ENCODE measurements at places on chromosomes 4 and X.

- no peak for DNase-seq
These were observed 112.2 kb upstream of the ENPP6 start for GRCh38 chr4:184329659-184330400.

DNA sequence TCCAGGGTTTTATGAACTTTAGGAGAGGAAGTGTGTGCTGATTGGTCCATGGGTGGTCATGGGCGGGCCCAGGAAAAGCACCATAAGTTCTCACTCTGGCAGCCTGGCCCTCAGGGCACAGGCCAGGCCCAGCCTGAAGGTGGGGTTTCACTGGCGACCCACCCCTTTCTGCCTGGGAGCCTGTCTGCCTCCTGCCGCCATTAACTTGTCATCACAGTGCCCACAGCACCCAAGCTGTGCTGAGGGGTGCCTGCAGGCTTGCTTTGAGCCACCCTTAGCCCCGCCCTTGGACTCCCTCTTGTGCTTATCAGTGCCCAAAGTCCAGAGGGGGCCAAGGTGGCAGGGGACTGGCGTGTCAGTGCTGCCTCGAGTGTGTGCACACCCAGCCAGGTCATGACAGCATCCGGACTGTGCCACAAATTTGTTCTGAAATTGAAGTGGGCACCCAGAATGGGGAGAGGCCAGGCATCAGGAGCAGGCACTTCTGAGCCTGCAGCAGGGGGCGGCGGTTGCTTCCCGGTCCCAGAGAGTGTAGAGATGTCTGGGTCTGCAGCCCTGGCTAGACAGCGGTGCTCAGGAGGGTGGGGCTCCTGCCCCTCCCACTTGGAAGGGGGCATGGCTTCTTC is 455.6 kb downstream of the TMA16 start:
- no peak for DNase-seq

- DNase-seq: no peak
These were observed 12.0 kb downstream of the DKC1 start for GRCh38 chrX:154774622-154775021.

GRCh38 chr4:167715176-167715575 is 377.2 kb upstream of the ANXA10 start:
- DNase-seq: no peak

- no peak for DNase-seq
These were observed 168.2 kb downstream of the C4orf33 start for GRCh38 chr4:129264008-129264657.

GRCh38 chrX:2523911-2524310 is 23.1 kb upstream of the DHRSX start:
- DNase-seq: no peak

DNA sequence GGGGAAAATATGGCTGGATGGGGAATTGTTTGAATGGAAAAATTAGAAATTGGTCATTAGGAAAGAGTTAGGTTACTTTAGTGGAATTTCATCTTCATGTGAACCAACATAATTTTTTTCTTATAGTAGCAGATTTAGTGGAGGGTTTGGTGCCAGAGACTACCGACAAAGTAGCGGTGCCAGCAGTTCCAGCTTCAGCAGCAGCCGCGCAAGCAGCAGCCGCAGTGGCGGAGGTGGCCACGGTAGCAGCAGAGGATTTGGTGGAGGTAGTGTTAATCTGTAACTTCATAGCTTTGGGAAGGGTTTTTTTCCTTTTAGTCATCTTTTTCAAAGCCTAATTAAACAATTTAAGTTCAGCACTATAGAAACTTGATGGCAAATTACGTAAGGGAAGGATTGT is 13.2 kb downstream of the DDX3X start:
- DNase-seq: no peak

- no peak for DNase-seq
These were observed 94.6 kb upstream of the RPS6KA3 start for GRCh38 chrX:20361081-20361889.

- DNase-seq: no peak
These were observed 63.7 kb upstream of the PDGFRA start for GRCh38 chr4:54165438-54165837.

DNA sequence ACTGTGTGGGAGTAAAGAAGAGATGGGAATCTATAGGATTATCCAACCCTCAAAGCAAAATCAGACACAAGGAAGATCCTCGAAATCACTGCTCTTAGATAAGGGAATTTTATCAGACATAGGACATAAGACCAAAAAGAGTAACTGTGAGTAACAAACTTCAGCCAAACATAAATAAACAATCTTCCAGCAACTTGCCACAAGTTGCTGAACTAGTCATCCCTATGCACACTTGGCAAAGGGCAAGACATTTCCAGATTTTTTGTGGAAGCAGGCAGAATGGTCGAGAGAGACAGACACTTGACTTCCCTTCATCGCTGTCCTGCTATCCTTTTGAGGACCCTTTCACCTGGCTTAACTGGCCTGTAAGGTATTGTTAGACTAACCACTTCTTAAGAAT is 89.6 kb downstream of the KCNIP4 start:
- no peak for DNase-seq

GRCh38 chr4:100926039-100926717 is 408.4 kb upstream of the EMCN start:
- DNase-seq: no peak

DNA sequence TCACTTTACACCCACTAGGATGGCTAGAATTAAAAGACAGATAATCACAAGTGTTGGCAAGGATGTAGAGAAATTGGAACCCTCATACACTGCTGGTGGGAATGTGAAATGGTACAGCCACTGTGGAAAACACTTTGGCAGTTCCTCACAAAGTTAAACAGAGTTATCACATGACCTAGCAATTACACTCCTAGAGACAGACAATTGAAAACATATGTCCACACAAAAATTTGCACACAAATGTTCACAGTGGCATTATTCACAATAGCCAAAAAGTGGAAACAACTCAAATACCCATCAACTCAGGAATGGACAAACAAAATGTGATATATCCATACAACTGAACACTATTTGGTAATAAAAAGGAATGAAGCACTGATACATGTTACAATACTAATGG is 5.7 kb downstream of the ZNF280C start:
- no peak for DNase-seq

GRCh38 chrX:49067285-49068120 is 6.3 kb downstream of the PRAF2 start:
- DNase-seq: no peak

DNA sequence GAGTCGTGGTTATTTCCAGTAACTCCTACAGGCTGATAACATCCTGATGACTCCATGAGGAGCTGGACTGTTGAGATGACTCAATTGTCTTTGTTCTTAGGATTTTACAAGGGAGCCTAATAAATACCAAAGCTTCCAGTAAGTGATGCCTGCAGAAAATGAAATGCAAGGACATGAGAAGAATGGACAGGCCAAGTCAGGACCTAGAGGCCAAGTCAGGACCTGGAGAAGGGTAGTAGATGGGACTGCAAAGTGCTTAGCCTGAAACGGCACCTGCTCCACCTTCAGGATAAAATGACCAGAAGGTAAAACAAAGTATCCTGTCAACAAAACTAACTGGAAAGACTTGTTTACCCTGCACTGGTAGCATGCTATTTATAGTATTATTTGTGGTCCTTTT is 6.4 kb upstream of the SLC10A6 start:
- DNase-seq: no peak

DNA sequence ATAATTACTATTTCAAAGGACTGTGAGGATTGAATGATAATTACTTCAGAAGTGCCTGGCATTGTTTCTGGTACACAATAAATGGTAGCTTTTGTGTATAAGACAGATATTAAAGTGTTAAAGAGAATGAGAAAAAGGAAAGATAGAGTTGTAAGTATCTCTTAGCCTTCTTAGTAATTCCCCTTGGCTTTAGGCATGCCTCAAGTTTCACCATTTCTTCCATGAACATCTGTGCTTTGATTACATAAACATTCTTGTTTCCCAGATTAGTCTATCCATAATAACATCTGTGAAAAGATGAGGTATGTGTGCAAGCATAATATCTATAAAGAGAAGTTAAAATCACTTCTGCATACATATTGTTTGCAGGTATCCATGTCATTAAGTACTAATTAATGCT is 230.9 kb upstream of the TEX13A start:
- no peak for DNase-seq

- DNase-seq: no peak
These were observed 179.0 kb upstream of the FGF13 start for GRCh38 chrX:138890491-138890890.

DNA sequence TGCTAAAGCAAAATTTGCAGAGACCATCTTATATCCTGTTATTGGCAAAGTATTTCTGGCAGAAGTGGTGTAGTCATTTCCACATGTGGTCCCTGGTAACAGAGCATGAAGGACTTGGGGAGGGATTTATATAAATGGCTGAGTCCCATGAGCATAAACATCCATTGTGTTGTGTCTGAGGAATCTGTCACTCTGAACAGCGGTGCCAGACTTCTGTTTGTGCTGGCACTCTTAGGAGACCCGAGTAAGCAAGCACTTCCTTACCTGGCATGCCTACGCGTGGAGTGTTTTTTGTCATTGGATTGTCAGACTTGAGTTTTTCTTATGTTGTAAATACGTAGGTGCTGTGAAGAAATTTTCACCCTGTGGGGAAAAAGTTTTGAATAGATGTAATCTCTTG is 285.9 kb downstream of the ARHGAP10 start:
- no peak for DNase-seq

DNA sequence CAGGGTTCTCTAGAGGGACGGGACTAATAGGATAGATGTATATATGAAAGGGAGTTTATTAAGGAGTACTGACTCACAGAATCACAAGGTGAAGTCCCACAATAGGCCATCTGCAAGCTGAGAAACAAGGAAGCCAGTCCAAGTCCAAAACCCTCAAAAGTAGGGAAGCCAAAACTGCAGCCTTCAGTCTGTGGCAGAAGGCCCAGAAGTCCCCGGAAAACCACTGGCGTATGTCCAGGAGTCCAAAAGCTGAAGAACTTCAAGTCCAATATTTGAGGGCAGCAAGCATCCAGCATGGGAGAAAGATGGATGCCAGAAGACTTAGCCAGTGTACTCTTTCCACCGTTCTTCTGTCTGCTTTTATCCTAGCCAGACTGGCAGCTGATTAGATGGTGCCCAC is 227.2 kb downstream of the KCTD8 start:
- DNase-seq: no peak

DNA sequence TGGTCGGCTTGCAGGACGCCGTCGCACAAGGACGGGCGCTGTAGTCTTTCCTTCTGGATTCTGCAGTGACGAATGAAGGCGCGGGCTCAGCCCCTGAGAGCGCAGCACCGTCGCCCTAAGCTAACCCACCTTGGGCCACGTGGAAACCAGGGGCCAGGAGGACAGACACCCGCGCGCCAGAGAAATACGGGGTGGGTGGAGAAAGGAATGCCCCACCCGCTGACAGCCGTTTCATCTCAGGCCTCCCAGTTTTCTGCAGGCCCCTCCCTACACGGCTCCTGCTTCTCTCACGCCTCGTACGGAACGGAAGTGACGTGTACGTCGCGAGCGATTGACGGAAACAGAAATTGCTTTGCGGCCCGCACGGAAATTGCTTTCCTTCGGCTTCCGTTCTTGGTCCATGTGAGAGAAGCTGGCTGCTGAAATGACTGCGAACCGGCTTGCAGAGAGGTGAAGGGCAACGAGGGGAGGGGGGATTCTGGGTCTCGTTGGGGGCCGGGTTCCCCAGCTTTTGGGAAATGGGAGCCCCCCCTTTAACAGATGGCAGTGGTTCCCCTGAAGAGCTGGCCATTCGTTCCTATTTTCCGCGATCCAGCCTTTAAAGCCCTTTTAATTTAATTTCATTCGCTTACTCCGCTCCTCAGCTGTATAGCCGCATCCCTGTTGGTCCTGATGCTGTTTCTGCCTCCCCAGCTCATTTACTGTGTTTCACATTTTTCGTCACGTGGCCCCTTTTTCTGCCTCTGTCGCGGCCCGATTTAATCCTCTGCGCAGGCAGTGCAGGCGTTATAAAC is at the start of gene UTP14A:
Gene UTP14A, plus strand, starts transcription at position 378 of the 794 bp plus-strand sequence. Its CDS starts 47 bp downstream, at position 425.
- DNase-seq: peak; percentile 42

GRCh38 chr4:53709693-53710092 is 118.4 kb upstream of the LNX1 start:
- no peak for DNase-seq

DNA sequence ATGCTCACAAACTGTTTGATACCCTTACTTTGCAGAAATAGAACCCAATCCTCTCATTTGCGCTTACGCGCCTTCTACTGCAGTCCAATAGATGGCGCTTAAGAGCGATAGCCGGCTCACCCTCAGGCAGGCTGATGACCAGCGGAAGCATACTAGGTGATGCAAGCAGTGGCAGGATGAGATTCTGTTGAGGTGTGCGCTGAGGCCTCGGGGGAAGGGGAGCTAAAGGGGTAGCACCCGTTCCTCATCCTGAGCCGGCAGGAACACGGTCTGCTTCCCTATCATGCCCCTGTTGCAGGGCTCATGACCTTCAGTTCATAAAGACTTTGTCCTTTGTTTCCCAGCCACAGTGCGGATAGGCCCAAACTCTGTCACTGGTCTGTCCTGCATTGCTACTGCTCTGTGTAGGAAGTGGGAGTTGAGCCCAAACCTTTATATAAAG is 628.9 kb downstream of the TLL1 start:
- DNase-seq: no peak

All from GM12891 (cell line).